Thymus (tissue), 14 donors: ENCODE measurements at places on chromosomes 12 and 14.

GRCh38 chr12:31362759-31363415, 36.9 kb upstream of the SINHCAF start:
- peak; percentile 32 for DNase-seq

- no peak for DNase-seq
Observed at GRCh38 chr12:4943938-4944284, 34.2 kb downstream of the KCNA1 start.

GRCh38 chr14:50520947-50521815, 11.2 kb downstream of the MAP4K5 start:
- DNase-seq = no peak

GRCh38 chr14:64946310-64947045, 3.9 kb upstream of the GPX2 start:
- no peak for DNase-seq

GRCh38 chr14:80543211-80543610, 331.9 kb upstream of the DIO2 start:
- no peak for DNase-seq

DNA sequence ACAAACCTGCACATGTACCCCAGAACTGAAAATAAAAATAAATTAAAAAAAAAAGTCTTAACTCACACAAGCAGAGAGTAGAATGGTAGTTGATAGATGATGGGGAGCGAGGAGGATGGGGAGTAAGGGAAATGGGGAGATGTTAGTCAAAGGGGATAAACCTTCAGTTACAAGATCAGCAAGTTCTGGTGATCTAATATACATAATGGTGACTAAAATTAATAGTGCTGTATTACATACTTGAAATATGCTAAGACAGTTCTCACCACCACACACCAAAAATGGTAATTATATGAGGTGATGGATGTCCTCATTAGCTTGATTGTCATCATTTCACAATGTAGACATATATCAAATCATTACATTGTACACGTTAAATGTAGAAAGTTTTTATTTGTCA, 3.2 kb upstream of the C12orf42 start:
- no peak for DNase-seq
